Activated T-cell treated with anti-CD3 and anti-CD28 coated beads for 1 hour (primary cell): ENCODE measurements at places on chromosomes 6 and 20.

GRCh38 chr6:259901-260508 lies 32.3 kb upstream of the DUSP22 start:
- DNase-seq: no peak

GRCh38 chr6:82144007-82144851 lies 103.3 kb downstream of the IBTK start:
- no peak for DNase-seq

GRCh38 chr20:654417-654750 lies 1.4 kb upstream of the SRXN1 start:
- no peak for DNase-seq

DNA sequence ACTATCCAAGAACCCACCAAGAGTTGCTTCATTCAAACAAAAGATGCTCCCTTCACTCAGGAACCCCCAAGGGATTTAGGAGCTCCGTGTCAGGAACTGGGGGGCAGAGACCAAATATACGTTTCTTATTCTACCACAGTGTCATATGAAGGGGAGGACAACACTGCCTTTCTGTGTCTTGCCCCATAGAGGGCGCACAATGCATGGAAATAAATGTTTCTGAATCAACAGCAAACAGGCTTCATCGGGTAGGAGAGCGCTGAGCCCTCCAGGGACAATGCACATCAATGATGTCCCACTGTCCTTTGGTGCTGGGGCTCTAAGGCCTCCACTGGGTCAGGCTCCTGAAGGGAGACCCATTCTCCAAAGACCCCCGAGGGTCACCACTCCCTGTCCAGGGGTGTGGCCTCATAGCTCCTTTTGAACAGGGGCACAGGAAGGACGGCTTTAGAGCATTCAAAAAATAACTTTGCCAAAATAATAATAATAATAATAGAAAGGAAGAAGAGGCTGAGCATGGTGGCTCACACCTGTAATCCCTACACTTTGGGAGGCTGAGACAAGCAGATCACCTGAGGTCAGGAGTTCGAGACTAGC lies 31.1 kb downstream of the PLG start:
- no peak for DNase-seq

GRCh38 chr6:118186672-118187567 lies 279.9 kb downstream of the SLC35F1 start:
- DNase-seq: no peak

DNA sequence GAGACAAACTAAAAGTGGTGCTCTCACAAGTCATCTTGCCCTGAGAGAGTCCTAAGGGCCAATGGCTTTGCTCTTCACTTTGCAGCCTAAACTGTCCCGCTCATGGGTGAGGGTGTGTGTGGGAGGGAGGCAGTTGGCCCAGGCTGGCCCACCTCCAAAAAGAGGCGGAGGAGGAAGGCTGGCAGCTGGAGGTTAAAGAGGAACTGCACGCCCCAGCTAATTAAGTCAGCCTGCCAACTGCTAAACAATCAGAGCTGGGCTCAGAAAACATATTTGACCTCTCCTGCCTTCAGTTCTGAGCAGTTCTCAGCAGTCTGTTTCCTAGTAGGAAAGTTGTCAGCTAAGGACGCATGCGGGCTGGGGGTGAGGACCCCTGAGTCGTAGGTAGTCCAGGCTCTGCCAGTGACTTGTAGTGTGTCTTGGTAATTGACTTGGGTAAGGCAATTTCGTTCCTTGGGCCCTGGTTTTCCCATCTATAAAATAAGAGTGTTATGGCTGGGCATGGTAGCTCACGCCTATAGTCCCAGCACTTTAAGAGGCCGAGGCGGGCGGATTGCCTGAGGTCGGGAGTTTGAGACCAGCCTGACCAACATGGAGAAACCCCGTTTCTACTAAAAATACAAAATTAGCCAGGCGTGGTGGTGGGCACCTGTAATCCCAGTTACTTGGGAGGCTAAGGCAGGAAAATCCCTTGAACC lies 17.0 kb downstream of the GSS start:
- no peak for DNase-seq

GRCh38 chr6:41037107-41037900 lies 1.7 kb downstream of the UNC5CL start:
- DNase-seq: no peak

GRCh38 chr6:34731393-34732060 lies 25.8 kb upstream of the SNRPC start:
- DNase-seq: no peak

DNA sequence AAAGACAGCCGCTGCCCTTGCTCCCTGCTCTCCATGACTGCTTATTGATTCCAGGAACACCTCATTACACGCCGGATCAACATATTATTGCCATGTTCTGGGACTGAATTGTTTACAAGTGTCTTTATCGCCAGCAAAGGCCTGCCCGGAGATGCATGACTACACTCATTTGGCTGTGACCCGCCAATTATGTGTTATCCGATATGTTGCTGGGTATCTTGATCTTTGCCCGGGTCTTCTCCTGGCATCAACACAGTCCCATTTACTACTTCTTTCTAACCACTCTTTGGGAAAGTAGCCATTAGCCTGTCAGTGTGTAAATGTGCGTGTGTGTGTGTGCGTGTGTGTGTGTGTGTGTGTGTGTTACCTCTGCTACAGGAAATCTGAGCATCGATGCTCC lies 15.4 kb downstream of the LINC00237 start:
- no peak for DNase-seq

GRCh38 chr6:169789944-169790927 lies 38.8 kb downstream of the ERMARD start:
- DNase-seq: peak; percentile 61

DNA sequence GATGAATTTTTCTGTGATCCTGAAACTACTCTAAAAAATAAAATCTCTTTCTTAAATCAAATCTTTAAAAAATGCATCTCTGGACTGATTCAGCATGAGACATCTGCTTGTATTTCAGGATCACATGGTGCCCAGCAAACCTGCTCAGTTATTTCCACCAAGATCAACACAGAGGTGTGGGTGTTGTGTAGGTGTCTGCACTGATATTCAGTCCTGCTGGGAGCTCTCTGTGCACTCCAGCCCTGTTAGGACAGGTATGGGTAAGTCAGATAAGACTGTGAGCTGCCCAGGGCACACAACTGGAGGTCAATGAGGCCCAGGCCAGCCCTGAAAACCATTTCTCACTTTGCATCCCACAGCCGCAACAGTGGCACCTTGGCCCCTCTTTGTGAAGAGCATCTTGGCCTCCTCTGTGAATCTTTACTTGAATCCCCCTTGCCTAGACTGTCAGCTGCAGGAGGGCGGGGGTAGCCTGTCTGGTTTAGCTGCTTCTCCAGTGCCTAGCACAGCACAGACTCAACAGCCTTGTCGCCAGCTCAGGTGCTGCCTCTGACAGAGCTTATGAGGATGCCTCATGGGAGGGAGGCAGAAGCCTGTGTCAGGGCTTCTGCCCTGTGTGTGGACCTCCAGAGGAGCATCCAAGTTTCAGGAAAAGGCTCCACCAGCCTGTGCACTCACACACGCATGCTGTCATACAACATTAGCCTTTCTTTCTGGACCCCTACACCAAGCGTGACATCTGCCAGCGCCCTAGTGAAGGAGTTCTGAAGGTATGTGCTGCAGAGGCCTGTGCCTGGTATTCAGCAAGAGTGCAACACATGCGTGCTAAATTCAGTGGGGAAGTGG lies 187.6 kb upstream of the CST7 start:
- DNase-seq: no peak

DNA sequence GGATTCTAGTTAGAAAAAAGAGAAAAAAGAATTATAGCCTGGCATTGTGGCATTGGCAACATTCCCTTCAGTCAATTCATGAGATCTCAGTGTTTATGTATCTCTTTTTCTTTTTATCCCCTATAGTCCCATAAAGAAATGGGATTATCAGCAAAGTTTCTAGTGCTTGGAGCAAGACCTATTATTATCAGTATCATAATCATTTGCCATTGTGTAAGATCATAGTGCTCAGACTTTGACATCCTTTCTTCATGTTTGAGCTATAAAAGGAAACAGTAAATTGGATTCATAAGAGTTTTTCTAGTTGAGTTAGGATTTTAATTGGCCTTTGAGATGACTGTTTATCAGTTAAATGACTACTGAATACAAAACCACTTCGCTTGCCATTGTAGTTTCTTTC lies 295.6 kb downstream of the GRIK2 start:
- DNase-seq: no peak

DNA sequence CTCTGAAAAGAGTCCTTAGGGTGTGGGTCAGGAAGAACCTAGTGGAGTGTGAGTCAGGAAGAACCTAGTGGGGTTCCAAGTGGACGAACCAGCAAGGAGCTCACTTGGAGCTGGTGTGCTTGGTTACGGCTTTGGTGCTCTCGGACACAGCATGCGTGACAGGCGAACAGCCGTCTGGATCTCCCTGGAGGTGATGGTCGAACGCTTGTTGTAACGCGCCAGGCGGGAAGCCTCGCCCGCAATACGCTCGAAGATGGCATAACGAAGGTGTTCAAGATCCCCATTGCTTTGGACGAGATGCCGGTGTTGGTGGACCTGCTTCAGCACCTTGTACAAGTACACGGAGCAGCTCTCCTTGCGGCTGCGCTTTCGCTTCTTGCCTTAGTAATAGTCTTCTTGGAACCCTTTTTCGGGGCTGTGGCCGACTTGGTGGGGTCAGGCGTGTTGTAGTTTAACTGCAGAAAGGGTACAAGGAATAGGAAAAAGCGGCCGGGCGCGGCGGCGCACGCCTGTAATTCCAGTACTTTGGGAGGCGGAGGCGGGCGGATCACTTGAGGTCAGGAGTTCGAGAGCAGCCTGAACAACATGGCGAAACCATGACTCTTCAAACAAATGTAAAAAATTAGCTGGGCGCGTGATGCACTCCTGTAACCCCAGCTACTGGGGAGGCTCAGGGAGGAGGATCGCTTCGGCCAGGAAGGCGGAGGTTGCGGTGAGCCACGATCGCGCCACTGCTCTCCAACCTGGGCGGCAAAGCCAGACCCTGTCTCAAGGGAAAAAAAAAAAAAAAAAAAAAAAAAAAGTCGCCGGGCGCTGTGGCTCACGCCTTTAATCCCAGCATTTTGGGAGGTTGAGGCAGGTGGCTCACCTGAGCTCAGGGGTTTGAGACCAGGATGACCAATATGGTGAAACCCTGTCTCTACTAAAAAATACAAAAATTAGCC lies 48.0 kb downstream of the OR2B2 start:
- no peak for DNase-seq

DNA sequence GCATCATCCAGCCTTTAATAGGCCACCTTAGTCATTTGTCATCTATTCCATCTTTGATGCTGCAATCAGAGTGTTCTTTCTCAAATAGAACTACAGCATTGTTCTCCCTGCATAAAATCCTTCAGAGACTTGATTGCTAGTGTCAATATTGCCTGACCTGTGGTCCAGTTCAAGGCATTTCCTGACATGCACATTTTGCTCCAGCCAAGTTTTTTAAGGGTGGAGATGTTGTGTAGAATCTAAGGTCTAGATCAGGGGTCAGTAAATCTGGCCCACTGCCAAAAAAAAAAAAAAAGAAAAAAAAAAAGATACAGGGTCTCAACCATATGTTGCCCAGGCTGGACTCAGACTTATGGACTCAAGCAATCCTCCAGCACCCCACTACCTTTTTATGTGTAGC lies 354.4 kb downstream of the FRK start:
- no peak for DNase-seq

- no peak for DNase-seq
Measured at GRCh38 chr6:135358985-135359384, 138.6 kb downstream of the AHI1 start.

GRCh38 chr20:33839591-33839990 lies 28.4 kb downstream of the CHMP4B start:
- DNase-seq: no peak

DNA sequence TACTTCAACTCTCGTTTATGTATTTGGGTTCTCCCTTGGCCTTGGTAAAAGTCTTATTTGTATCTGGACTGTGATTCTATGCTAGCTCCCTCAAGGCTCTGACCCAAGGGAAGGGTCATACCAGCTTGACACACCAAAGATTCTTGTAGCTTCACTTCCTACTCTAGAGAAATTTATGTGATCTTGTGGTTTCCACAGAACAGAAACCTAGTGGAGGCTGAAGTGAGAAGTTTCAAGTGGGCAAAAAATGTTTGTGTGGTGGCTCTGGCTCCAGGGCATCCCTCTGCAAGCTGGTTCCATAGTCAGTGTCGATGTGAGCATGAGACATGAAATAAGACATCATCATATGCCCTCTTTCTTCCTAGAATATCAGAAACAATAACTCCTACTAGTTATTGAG lies 48.1 kb upstream of the TNFRSF21 start:
- DNase-seq: no peak

DNA sequence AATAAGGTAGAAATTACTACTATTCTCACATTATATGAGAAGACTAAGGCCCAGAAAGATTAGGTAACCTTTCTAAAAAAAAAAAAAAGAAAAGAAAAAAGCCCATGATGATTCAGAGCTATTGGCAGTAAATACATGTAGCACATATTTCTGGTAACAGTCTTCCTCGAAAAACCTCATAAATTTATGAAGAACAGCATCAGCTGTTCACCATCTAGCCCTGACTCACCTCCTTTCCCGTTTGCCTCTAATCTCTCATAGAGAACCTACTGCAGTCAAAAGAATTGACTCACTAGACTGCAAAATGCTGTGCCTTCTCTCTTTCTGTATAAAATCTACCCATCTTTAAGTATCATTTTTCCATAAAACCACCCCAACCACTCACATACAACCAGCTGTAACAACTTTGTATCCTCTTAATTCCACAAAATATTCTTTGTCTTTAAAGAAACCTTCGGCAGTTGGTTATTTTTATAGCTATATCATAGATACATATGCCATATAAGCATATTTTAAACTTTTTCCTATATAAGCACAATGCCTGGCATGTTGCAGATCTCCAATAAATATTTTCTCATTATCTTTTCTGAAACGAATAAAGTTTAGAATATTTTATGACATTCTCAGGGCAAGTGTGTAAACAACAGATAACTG lies 152.7 kb upstream of the ENPP5 start:
- no peak for DNase-seq

DNA sequence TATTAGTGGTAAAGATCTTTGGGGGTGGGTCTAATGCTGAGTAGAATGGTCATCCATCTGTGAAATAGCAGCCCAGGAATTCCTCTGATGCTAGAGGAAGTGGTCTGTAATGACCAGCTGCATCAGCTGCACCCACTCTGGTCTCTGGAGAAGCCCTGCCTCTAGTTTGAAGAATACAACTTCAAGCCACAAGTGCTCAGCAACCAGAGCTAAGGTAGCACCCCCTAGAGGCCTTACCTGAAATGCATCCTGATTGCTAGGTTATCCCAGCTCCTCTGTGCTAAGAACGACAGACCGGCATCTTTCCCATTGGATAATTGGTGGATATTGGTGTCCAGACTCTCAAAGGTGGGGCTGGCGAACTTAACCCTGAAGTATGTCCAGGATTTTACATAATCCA lies 58.2 kb downstream of the DNAH8 start:
- no peak for DNase-seq

GRCh38 chr20:7637184-7637583 lies 303.1 kb downstream of the HAO1 start:
- no peak for DNase-seq

DNA sequence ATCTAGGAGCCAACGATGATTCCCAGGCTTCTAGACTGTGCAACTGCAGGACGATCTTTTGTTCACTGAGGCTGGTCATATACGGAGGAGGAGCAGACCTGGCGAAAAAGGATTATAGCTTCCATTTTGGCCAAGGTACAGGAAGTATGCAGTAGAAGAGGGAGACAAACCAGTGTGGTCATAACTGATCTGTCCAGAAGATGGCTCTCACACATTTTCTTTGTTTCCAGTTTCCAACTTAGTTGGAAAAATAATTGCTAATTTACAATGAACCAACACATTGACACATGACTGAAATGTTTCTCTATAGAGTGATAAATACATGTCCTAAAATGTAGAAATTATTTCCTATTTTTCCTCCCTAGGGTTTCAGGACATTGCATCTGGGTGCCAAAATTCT lies 364.1 kb upstream of the BTBD3 start:
- DNase-seq: no peak

- no peak for DNase-seq
Measured at GRCh38 chr6:44082872-44083321, 44.4 kb downstream of the MRPL14 start.
